ENCODE measurements at places on chromosomes 1 and 21.

GRCh38 chr1:216888731-216889130, 165.5 kb upstream of the ESRRG start:
- no peak for DNase-seq

DNA sequence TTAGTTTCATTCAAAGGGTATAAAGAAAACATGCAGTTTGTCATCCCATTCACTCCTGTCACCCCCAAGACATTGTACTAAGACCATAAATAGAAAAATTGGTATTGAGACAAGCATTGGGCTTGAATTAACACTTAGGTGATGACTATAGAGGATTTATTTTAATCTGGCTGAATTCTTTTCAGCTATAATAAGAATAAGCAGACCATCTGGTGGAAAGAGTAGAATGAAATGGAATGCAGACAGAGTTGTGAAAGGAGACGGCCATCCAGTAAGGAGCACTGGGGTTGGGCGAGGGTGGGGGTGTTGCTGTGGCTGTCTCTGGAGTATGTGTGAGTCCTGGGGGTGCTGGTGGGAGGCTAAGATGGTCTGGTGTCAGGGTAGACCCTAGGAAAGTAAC, 125.0 kb upstream of the IVNS1ABP start:
- no peak for DNase-seq

DNA sequence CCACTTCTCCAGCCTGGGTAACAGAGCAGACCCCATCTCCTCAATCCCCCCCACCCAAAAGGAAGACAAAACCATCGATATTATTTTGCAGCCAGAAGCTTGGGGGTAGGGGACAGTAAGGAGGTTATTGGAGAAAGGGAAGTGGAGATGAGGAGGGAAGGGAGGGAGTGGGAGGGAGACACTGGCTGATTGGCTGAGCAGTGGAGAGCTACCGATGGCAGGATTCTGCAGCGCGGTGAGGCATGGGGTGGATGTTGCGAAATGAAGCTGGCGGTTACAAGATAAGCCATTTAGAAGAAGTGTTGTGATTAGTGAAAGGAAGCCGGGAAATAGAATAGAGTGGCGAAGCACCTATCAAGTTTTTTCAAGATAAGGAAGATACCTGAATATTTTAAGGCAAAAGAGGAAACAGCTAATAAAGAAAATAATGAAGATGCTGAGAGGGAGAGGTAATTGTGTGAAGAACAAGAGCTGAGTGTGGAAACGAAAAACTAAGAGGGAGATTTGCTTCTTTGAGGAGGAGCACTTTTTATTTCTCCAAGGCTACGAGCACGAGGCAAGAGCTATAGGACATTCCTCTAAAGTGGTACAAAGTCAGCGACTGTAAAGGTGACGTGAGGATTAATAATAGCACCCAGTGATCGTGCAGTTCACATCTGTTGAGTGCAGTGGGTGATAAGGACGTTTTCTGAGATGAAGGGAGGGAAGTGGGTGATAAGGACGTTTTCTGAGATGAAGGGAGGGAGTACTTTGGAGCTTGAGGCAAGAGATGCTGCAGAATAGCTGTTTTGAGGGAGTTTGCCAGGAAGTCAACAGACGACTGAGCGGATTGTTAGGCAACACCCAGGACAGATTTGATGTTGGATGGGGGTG, 103.2 kb upstream of the KIF26B start:
- no peak for DNase-seq

DNA sequence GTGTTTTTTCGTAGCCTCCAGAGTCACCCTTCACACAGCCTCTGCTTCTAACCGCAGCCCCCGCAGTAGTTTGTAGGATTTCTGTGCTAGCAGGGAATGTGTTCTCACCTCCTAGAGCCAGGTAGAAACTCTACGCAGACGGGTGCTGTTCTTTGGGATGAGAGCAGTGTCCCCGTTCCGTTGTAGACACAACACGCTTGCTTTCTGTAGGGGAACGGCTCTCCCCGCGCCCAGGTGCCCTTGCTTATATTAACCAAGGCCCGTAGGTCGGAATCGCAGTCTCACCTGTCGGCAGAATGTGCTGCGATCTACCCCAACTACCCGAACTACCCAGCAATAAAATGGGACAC, 111.8 kb upstream of the NBPF11 start:
- peak; percentile 4 for DNase-seq
